ENCODE measurements at places on chromosomes 2 and 18. TPM values are rescaled to one million over a fixed set of nuclear protein-coding genes. Genes with fewer than 3 reads are reported as not detected.

- no peaks in the 10 kb centered on the region for H3K27me3 ChIP-seq
- H3K36me3 ChIP-seq, result peaks cover 19% of the 10 kb centered on the region
- no peak overlapping the region for H3K4me3 ChIP-seq
- no peak overlapping the region for H3K27ac ChIP-seq
These were observed 171.2 kb downstream of the NBAS start for GRCh38 chr2:15389895-15390294.

DNA sequence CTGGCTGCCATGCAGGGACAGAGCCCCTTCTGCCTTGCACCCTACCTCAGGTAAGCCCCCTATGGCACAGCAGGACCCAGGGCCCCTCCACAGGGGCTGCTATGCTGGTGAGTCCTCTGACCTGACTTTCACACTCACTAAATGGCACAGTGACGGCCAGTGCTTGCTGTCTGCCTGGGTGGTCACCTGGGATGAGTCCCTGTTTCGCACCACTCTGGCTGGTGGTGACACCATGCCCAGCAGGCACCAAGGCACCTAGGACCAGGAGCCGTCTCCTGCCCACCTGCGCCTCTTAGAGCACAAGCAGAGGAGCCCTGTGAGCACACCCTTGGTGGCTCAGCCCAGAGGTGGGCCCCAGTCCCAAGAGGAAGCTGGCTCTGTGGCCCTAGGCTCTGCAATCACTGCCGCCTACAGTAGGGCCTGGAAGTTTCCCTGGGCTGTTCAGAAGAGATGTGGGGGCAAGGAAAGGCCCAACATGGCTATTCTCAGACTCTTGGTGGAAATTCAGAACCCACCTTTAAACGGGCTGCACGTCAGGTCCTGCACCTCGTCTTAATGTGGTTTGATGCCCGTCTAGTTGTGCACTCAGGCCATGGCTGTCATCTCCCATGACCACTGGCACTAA lies 96.0 kb downstream of the PLB1 start:
- H3K36me3 ChIP-seq, result no peaks in the 10 kb centered on the region
- H3K4me1 ChIP-seq, result peaks cover 6% of the 10 kb centered on the region
- DNase-seq, result no peak
- H3K27ac ChIP-seq, result no peak overlapping the region
- peaks cover 6% of the 10 kb centered on the region for H3K27me3 ChIP-seq

- no peaks in the 10 kb centered on the region for H3K27me3 ChIP-seq
- H3K27ac ChIP-seq, result no peak overlapping the region
- no peak overlapping the region for H3K4me3 ChIP-seq
- H3K4me1 ChIP-seq, result peaks cover 5% of the 10 kb centered on the region
These were observed 63.3 kb downstream of the DTNA start for GRCh38 chr18:34773378-34773777.

ALPI gene
- total RNA-seq, result not detected

NT5DC4 gene
- total RNA-seq, result not detected

Measured in progenitor cell of endocrine pancreas (in vitro differentiated cells).